Activated naive CD8-positive, alpha-beta T cell treated with anti-CD3 and anti-CD28 coated beads, Interleukin-2, amount 10 ng/mL, durations not matched to agents 7 days and 5 days (primary cell): ENCODE measurements at places on chromosomes 2 and 18. TPM values are rescaled to one million over a fixed set of nuclear protein-coding genes. Genes with fewer than 3 reads are reported as not detected.

REG1B gene
- total RNA-seq = not detected

PRKAG3 gene
- total RNA-seq = not detected

PFN4 gene
- not detected for total RNA-seq

ANKRD30BL gene
- total RNA-seq = 0.20 TPM

CFAP53 gene
- total RNA-seq = 0.36 TPM
